ENCODE measurements at places on chromosomes 4 and X.

DNA sequence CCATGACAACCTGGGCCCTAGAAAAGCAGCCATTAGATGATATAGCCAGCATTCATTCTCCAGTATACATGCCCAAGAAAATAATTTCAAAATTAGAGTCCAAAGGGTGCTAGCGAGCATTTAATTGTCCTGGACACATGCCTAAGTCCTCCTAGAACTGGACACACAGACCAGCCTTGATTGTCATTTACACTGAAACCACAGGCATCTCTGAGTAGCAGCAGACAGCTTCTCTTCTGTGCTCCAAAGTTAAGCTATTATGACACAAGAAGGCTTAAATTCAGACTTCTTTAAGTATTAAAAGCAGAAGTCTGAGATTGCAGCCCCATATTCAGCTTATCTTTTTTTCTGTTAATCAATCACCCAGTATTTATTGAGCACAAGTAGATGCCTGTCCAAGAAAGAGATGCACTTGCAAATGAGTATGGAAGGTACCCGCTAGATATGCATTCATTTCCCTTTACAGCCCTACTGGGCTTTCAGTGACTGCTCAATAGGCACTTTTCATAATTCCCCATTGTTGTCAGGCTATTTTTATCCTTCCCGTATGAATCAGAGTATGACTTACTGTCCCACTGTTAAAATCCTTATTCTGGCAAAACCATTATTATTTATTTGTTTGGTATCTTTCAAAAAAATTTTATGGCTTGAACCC, 374.1 kb downstream of the FBXW7 start:
- no peak for DNase-seq

DNA sequence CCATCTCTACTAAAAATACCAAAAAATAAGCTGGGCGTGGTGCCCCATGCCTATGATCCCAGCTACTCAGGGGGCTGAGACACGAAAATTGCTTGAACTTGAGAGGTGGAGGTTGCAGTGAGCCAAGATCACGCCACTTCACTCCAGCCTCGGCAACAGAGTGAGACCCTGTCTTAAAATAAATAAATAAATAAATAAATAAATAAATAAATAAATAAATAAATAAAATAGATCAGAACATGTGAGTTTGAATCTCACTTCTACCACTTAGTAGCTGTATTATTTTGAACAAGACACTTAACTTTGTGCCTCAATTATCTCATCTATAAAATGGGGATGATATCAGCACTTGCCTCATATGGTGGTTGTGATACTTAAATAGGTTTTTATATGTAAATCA, 90.2 kb downstream of the C4orf51 start:
- DNase-seq = no peak

GRCh38 chr4:73127839-73128453, 58.4 kb upstream of the COX18 start:
- DNase-seq = no peak

- no peak for DNase-seq
Observed at GRCh38 chr4:139672215-139672614, 6.6 kb downstream of the MGST2 start.

GRCh38 chrX:18985186-18985435, 1.2 kb upstream of the PHKA2 start:
- DNase-seq = no peak

GRCh38 chr4:187289371-187289770, 565.7 kb upstream of the FAT1 start:
- no peak for DNase-seq
